NCI-H1930 (cell line): ENCODE measurements at places on chromosomes 5 and 9.
A peak's percentile ranks its signal among the peaks of the same experiment; 100 is the strongest.

- DNase-seq = no peak
These were observed 14.4 kb upstream of the BOD1 start for GRCh38 chr5:173630724-173631365.

DNA sequence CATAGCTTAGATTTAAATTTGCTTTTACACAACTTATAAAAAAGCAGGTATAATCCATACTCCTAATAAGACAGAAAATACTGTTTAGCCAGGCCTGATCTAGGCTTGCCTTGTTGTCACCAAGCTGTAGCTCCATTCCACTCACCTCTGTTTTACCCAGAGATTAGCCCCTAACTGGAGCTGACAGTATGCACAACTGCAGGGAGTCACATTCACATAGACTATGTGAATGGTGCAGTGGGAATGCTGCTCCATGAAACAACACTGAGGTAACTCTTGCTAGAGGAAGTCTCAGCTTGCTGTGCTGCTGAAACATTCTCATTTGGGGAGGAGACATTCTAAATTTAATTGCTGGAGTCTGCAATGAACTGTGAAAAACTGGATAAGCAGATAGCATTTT is 209.1 kb downstream of the TMEM232 start:
- no peak for DNase-seq

GRCh38 chr5:4058899-4059298 is 463.3 kb downstream of the IRX1 start:
- DNase-seq = no peak

GRCh38 chr9:84207491-84207951 is 133.0 kb downstream of the SLC28A3 start:
- no peak for DNase-seq

- DNase-seq = no peak
These were observed 374.1 kb downstream of the DEPDC1B start for GRCh38 chr5:60325870-60326269.

GRCh38 chr5:148811756-148812155 is 14.7 kb upstream of the ADRB2 start:
- DNase-seq = no peak

DNA sequence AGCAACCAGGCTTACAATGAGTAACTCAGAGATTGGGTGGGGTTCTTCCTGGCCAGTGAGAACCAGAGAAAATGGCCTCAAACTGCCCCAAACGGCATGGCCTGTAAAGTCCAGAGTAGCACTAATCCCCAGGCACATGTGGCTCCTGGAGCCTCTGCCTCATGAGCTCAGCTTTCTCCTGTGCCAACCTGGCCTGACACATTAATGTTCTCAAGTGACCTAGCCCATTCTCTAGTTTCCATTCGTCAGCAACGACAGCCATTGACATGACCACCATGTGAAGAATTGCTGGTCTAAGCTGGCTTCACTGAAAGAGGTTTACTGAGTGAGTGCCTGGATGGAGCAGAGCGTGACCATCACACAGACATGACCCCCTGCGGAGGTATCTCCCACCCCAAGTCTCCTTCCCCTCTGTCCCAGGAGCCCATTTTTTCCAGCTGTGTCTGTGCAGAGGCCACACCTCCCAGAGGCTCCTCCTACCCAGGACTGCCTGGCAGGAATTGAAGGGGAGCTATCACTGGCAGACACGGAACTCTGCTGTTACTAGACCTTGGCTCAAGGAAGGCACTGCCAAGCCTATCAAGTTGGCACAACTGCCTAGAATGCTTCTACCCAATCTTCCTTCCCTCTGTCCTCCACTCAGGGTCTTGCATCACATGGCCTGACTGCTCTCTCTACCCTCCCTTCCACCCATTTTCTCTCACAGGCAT is 59.0 kb upstream of the BOD1 start:
- DNase-seq = no peak

DNA sequence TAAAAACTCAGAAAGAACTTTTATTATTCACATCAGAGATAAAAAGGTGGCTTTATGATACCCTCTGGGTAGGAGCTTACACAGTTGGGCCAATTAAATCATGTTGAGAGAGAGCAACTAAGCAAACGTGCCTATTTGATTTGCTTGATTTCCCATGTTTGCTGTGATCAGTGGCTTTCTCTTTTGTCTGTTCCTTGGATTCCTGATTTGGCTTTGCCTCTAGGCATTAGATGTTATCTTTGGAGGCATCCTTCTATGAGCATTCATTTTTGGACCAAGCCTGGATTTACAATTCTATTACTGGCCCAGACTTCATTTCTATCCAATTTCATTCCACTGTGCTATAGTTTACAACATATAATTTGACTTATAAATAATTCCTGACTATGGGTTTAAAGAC is 35.9 kb downstream of the VCAN start:
- DNase-seq = no peak

- no peak for DNase-seq
These were observed 367.4 kb downstream of the EFNA5 start for GRCh38 chr5:107303171-107303968.

DNA sequence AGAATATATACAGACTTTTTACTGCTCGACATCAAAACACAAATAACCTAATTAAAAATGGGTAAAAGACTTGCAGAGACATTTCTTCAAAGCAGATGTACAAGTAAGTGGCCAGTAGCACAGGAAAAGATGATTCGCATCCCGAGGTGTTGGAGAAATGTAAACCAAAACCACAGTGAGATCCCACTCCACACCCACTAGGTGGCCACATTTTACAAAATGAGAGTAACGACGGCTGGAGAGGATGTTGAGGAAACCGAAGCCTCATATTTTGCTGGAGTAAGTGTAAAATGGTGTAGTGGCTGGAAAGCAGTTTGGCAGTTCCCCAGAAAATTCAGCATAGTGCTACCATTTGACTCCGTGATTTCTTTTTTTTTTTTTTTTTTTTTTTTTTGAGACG is 21.3 kb upstream of the GBGT1 start:
- peak; percentile 24 for DNase-seq

DNA sequence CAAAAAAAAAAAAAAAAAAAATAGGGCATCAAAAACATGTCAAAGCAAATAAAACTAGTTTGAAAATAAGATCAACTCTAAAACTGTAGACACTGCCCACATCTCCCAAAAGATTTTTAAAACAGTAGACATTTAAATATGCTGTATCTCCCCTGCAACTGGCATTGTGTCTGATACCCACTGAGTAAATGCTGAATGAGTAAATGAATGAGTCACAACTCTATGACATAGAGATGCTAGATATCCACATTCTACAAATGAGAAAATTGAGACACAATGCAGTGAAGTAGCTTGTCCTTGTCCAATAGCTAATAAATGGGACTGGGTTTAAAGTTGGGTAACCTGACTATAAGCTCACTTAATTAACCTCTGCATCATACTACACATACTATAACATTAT is 14.1 kb upstream of the MAP1B start:
- no peak for DNase-seq

GRCh38 chr5:87413343-87413645 is 564 bp upstream of the CCNH start:
- DNase-seq = no peak

GRCh38 chr5:79074641-79075040 is 5.1 kb downstream of the BHMT2 start:
- DNase-seq = no peak

DNA sequence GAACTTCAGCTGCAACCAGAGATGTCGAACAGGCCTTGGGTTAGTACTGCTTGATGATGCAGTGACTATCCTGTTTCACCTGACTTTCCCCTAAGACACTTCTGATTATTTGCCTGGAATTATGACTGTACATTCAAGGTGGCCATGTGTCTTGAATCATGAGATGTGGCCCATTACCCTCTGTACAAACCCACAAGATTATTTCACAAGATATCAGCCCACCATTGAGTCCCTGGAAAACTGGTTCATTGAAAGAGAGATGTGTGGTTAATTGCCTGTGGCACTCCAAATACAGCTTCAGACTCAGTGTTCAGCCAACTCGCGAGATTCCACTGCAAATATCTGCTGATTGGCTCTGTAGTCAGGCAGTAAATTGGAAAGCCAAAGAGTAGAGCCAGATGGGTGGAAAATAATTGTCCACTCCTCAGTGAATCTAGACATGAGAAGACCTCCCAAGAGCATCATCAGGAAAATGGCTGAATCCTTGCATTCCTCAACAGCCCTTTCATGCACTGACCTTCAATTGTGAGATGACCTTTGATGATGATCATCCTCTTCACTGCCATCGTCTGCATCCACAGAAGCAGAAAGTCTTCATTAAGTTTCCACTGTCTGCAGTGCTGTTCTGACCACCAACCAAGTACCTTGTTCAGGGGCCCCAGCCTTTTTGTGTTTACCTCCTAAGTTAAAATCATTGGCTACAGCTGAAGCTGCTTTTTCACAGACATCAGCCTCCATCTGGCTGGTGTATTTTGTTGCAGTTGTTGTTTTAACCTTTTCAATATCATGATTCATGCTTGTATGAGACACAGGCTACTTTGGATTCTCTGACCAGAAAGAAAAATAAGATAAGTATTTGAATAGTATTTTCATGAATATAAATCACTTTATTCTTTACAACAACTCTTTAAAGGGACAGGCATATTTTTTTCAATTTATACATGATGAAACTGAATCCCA is 75.2 kb downstream of the ESM1 start:
- DNase-seq = no peak
